ENCODE measurements at places on chromosomes 13 and 19.

GRCh38 chr13:64817691-64818090, 2412.4 kb downstream of the PCDH9 start:
- no peak for DNase-seq

- no peak for DNase-seq
These were observed 219.9 kb downstream of the SPRY2 start for GRCh38 chr13:80121038-80121437.

DNA sequence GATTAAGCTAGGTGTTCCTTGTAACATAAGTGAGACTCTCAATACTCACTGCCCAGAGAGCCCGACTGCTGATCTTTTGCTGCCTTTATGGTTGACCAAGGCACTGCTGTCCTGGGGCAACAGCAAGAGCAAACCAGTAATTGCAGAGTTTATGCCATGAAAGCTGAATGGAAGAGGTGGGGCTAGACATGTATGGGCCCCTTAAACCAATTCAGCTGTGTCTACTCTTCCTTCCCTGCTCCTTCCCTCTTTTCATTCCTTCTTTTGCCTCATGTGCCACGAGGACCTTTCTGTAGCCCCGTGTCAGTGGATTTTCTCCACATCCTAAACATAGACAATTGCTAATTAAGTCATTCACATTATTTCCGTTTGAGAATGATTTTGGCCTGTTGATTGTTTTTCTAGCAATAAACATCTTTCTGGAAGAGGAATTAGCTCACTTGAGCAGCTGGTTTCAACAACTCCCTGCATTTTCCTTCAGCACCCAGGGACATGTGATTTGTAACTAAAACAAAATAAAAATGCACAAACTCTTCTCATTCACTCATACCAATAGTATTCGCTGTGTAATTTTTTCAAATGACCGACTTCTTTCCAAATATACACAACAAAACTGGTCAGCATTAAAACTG, 40.5 kb downstream of the RAP2A start:
- no peak for DNase-seq

DNA sequence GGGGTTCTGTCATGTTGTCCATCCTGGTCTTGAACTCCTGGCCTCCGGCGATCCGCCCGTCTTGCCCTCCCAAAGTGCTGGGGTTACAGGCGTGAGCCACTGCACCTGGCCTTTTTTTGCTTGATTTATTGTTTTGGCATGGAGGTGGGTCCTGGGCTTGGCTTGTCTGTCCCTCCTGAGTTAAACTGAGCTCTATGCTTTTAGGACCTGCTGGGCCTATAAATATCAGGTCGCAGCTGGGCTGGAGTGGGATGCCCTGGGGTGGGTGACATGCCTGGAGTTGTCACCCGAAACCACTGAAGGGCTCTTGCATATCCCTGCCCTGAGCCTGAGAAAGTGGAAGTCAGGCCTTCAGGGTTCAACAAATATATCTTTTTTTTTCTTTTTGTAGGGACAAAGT, 5.5 kb downstream of the ARRDC5 start:
- DNase-seq: no peak

DNA sequence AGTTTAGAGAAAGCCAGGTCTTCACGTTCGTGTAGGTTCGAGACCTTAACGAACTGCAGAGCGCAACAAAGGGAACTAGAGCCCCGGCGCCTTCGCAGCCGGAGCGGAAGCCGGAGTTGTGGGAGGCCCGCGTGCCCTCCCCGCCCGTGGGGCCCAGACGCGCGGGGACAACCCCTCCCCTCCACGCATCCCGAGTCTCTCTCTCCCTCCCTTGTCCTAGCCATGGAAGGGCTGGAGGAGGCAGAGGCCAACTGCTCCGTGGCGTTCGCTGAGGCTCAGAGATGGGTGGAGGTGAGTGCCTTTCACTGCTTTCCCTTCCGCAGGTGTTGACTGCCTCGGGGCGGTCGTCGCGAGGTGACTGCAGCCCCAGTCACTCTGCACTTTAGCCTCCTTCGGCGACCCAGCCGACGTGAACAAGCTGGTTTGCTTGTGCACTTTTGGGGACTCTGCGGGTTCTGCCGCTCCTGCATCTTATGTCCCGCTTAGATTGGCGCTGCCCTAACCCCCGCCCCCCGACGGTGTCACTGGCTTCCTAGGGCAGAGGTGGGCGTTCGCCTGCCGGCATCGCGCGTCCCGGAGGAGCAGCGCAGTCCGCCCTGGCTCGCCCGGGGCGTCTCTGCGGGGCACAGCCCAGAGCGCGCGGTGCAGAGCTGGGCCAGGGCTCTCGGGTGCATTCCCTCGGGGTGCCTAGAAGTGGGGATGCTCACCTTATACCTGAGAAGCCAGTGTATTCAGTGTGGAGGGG, 478 bp downstream of the LMO7 start:
- DNase-seq: peak; percentile 17

- DNase-seq: no peak
These were observed 26.7 kb downstream of the LATS2 start for GRCh38 chr13:21034603-21035191.

GRCh38 chr13:60689571-60689970, 292.6 kb downstream of the TDRD3 start:
- no peak for DNase-seq

- DNase-seq: no peak
These were observed 290.2 kb upstream of the ATXN8OS start for GRCh38 chr13:69817333-69817869.

GRCh38 chr13:48493851-48494250, 39.0 kb downstream of the RCBTB2 start:
- no peak for DNase-seq

- DNase-seq: no peak
These were observed 490.0 kb downstream of the GPC6 start for GRCh38 chr13:93716623-93717022.

DNA sequence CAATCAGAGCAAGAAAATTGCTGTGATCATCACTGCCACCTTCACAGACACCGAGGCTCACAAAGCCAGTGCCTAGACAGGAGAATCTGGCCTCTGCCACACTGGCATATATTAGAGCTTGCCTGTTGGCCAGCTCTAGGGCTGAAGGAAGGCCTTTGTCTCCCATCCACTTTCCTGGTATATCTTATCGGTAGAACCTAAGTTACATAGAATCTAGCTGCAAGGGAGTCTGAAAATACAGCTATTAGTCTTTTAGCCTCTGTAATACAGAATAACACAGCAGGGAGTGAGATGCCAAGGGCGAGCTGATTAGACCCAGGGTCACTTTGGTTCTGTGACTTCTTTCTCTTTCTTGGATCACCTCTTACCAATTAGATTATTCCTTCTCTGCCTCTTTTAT, 154.9 kb upstream of the KL start:
- DNase-seq: no peak

DNA sequence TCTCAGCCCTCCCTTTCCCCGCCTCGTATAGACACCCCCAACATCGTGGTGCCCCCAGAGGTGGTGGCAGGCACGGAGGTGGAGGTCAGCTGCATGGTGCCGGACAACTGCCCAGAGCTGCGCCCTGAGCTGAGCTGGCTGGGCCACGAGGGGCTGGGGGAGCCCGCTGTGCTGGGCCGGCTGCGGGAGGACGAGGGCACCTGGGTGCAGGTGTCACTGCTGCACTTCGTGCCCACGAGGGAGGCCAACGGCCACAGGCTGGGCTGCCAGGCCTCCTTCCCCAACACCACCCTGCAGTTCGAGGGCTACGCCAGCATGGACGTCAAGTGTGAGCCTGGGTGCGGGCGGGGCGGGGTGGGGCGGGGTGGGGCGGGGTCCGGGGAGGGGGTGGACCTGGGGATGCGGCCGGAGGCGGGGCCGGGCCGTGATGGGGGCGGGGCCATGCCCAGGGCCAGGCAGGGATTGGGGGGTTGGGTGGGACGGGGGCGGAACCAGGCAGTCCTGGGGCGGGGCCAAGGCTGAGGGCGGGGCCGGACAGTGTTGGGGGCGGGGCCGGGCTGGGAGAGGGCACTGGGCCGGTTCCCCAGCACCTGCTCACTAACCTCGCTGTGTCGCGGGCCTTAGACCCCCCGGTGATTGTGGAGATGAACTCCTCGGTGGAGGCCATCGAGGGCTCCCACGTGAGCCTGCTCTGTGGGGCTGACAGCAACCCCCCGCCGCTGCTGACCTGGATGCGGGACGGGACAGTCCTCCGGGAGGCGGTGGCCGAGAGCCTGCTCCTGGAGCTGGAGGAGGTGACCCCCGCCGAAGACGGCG, 7.8 kb downstream of the MAG start:
- DNase-seq: no peak

DNA sequence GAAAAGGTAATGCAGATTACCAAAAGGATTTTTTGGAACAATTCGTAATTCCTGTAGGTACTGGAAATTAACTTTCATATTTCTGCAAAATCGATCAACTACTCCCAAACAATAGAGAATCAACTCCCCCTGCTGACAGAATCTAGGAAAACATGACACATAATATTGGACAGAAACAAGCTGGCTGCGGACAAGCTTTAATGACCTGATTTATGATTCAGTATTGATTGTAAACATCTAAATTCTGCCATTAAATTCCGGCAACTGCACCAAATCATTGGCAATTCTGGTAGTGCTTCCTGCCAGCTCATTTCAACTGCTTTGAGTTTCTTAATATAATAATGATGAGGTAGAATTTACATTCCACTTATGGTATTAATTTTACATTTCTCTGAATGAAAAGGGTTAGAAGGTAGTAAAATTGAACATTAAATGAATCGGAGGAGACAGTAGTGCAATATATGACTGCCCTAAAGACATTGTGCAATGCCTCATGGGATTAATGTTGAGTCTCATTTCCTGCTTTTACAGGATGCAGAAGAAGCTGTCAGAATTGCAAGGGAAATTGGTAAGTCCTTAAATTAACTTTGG, 146.5 kb downstream of the PCCA start:
- no peak for DNase-seq

DNA sequence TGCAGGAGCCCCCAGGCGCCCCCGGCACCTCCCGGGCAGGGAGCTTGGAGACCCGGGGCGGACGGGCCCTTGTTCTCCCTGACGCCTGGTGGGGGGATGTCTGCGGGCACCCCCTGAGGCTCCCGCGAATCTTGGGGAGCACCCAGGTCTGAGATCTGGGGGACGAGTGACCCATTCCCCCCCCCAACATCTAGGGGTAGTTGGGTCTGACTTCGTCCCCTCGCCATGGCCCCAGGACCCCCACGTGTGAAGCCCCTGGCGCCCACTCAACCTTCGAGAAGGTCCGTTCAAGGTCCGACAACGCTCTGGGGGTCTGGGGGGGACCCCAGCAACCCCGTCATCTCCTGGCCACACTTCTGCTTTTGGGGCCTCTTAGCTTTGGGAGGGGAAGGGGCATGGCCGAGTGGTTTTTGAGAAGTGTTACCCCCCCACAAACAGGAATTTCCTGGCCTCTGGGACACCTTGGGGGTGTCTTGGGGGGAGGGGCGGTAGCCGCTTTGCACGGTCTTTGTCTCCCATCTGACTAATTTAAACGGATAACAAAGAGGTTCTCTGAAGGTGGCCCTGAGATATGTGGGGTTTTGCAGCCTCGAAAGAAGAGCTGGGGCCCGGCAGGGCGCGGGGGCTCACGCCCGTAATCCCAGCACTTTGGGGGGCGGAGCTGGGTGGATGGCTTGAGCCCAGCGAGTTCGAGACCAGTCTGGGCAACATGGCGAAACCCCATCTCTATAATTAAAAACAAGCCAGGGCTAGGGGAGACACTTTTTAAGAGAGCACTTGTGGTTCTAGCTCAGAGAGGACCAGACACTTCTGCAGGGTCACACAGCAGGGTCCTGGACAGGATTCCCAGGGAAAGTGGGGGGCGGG, 608 bp downstream of the CNN2 start:
- no peak for DNase-seq

DNA sequence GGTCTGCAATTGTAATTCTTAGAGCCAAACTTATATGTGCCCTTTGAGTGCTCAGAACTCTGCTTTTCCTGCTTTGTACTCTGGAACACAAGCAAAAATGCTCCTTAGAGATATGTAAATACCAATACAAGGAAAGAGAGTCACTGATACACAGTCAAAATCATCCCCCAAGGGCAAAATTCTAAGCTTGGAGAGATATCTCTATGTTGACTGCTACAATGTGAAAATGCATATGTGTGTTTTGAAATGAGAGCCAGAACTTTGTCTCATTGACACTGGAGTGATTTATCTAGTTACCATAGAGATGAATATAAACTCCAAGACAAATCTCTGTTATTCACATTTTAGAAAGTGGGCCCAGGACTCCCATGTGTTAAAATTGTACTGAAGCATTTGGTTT, 494.8 kb upstream of the SLITRK1 start:
- DNase-seq: no peak

DNA sequence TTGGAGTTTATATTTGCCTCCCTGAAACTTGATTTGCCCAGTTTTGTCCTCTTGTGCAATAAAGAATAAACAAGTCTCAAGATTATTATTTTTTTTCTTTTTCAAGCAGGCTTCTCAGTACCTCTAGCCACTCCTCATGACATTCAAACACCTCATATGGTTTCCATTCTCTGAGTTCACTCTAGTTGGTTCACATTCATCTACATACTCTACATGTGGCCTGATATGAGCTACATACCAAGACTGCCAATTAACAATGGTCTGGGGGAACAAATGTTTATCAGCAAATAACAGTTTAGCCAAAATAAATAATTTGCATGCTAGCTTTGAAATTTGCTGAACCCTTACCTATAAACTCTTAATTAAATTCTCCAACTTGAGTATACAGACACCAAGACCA, 22.5 kb downstream of the KCNRG start:
- DNase-seq: no peak

DNA sequence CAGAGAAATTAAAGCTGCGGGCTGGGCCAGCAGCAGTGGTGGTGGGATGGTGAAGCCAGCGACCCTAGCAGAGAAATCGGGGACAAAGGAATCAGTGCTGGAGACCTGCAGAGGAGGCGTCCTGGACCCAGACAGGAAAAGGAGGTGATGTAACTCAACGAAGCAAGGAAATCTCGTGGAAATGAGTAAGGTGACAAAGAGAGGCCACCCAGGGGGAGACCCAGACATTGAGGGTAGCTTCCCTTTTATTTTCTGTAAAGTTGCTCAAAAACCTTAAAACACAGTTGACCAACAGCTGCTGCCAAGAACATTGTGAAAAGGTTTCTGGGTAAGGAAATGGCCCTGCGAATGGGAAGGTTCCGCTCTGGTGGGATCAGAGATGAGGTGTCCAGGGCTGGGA, 13.3 kb upstream of the RETN start:
- DNase-seq: no peak

DNA sequence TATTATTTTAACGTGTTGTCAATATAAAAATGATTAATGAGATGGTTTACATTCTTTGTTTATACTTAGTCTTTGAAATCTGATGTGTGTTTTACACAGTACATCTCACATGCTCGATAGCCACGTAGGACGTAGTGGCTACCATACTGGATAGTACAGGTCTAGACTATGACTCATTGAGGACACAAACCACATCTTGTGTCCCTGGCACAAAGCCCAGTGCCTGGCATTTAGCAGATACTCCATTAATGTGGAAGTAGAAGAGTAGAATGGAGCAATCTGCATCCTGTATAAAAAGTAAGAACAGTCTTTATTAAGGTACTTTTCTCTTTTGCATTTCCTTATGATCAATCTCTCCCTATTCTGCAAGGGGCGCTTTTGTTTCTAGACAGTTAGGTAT, 49.0 kb upstream of the FRY start:
- no peak for DNase-seq

GRCh38 chr19:801030-801860, 4.0 kb downstream of the PTBP1 start:
- DNase-seq: no peak

- no peak for DNase-seq
These were observed 167.8 kb downstream of the ZNF536 start for GRCh38 chr19:30539981-30540380.

Measured in activated T-helper 1 cell treated with anti-CD3 and anti-CD28 coated beads, Interleukin-2, amount 50 U/mL, for 16 hours (primary cell).